ENCODE measurements at places on chromosomes 5 and 9. TPM values are rescaled to one million over a fixed set of nuclear protein-coding genes. Genes with fewer than 3 reads are reported as not detected.

Gene RIMOC1
- 37.1 TPM for total RNA-seq

Gene MARCHF6
- total RNA-seq, result 248 TPM

Gene WDR31
- total RNA-seq, result 5.3 TPM

Gene DRD1
- 27.0 TPM for total RNA-seq

Gene HAPLN1
- total RNA-seq, result 15.9 TPM

Gene SVEP1
- total RNA-seq, result 4.4 TPM

Gene ELOVL7
- 6.9 TPM for total RNA-seq

Data from diencephalon (tissue), 1 donor.